ENCODE measurements at places on chromosomes 13 and 19.

DNA sequence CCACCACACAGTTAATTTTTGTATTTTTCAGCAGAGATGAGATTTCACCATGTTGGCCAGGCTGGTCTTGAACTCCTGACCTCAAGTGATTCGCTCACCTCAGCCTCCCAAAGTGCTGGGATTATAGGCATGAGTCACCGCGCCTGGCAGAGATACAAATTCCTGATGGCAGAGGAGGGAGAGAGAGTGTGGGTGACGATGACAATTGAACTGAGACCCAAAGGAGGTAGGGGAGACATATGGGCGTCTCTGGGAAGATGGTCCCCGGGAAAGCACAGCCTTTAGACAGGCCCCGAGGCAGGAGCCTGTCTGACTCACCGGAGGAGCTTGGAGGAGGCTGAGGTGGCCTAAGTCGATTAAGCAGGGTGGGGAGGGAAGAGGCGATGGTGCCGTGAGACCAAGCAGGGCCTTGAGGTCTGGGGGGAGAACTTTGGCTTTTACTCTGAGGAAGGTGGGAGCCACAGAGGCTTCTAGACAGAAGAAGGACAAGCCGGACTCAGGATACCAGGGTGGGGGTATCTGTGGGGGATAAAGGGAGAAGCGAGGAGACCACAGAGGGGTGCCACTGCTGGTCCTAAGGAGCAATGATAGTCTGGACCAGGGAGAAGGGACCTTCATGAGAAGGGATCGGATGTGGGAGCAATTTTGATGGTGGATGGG, 38.2 kb downstream of the ARRDC2 start:
- no peak for DNase-seq

DNA sequence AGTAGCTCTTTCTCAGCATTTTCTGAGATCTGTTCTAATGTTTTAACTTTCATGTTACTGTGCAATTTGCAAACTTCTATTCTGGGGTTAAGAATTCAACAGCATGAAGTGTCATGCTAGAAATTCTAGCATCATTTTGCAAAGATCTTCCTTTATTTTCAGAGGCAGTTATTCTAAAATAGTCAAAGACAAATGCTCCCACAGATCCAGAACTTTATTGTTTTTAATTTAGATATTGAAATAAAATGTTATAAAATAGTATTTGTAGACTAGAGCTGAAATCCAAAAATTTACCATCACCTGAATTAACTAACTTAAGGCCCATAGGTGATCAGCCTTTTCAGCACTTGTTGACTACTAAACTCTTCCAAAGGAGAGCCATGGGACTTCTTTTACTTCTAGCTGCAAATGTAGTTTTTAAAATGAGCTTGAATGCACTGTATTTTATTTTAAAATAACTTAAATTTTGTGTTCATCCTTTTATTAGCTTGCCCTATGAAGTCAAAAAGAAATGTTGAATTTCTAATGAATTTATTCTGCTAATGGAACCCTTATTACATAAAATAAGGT, 3.2 kb downstream of the MAB21L1 start:
- DNase-seq = no peak

DNA sequence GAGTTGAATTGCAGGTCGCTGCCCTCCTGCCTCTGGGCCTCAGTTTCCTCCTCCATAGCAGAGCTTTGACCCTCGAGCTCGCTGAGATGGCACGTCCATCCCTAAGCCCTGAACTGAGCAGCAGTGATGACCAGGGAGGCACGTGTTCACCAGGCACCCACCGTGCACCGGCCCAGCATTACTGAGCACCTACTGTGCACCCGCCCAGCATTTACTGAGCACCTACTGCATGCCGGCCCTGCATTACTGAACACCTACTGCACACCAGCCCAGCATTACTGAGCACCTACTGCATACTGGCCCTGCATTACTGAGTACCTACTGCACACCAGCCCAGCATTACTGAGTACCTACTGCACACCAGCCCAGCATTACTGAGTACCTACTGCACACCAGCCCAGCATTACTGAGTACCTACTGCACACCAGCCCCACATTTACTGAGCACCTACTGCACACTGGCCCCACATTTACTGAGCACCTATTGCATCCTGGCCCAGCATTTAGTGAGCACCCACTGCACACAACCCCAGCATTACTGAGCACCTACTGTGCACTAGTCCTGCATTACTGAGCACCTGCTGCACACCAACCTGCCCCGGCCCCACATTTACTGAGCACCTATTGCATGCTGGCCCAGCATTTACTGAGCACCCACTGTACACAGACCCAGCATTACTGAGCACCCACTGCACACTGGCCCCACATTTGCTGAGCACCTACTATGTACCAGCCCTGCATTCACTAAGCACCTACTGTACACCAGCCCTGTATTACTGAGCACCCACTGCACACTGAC, 6.3 kb downstream of the TPGS1 start:
- no peak for DNase-seq

GRCh38 chr13:30681843-30682242, 53.5 kb upstream of the ALOX5AP start:
- DNase-seq = no peak

- no peak for DNase-seq
These were observed 639 bp downstream of the STARD13 start for GRCh38 chr13:33284916-33285315.

- peak; percentile 95 for DNase-seq
These were observed 7.3 kb downstream of the MRPL4 start for GRCh38 chr19:10259162-10259905.

GRCh38 chr13:49784886-49785570, 7.5 kb downstream of the KPNA3 start:
- no peak for DNase-seq

GRCh38 chr13:28496188-28496564, 1.2 kb upstream of the FLT1 start:
- no peak for DNase-seq

All from glutamatergic neuron (in vitro differentiated cells).